IPS DF 19.7 (cell line): ENCODE measurements at places on chromosomes 12 and 14.

DNA sequence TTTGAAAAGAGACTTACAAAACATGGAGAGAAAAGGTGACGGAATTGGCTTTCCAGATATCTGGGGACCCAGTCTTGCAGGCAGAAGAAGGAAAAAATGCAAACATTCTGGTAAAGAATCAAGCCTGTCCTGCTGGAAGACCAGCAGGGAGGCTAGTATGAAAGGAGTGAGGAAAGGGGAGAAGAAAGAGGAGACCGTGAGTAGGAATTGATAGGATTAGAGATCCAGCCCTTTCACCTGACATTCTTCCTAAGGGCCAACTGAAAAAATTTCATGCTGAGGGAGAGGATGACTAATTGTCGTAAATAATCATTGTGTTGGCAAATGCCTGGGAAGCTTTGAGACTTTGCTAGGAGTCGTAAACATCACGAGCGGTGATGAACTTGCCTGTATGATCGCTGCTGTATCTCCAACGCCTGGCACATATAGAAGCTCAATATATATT is 12.1 kb downstream of the BHLHE41 start:
- no peak for DNase-seq

- DNase-seq = no peak
Measured at GRCh38 chr12:42162193-42162592, 17.5 kb upstream of the GXYLT1 start.

DNA sequence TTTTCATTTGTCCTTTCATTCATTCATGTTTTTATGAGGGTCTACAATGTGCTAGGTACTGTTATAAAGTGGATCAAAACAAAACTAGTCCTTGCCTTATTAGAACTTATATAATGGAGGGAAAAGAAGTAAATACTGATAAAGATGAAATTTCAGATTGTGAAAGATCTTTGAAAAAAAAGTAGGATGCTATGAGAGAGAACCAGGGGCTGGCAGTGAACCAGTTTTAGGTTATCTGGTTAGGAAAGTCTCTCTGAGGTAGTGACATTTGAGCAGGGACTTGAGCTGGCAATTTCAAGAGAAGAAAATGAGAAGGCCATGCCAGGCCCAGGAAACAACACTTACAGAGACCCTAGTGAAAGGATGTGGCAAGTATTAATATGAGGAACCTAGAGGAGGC is 57.3 kb upstream of the E2F7 start:
- no peak for DNase-seq

DNA sequence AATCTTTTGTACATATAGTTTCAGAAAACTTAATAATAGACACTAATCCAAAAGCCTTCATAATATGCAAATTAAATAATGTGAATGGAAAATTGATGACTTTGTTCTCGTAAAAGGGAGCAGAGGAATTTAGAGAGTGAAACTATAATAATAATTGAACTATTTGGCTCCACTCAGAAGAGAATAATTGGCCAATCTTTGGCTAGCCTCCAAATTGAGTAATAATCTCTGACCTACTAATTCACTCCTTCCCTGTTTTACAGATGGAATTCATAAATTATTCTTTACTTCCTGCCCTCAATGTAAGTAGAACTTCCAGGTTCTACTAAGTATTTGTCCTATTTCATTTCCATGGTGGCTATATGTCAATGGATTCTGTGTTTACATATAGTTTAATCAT is 15.8 kb downstream of the TRIM9 start:
- DNase-seq = no peak

GRCh38 chr12:96514328-96514727 is 25.0 kb downstream of the CFAP54 start:
- DNase-seq = no peak

GRCh38 chr14:85702997-85703396 is 173.1 kb downstream of the FLRT2 start:
- DNase-seq = no peak

DNA sequence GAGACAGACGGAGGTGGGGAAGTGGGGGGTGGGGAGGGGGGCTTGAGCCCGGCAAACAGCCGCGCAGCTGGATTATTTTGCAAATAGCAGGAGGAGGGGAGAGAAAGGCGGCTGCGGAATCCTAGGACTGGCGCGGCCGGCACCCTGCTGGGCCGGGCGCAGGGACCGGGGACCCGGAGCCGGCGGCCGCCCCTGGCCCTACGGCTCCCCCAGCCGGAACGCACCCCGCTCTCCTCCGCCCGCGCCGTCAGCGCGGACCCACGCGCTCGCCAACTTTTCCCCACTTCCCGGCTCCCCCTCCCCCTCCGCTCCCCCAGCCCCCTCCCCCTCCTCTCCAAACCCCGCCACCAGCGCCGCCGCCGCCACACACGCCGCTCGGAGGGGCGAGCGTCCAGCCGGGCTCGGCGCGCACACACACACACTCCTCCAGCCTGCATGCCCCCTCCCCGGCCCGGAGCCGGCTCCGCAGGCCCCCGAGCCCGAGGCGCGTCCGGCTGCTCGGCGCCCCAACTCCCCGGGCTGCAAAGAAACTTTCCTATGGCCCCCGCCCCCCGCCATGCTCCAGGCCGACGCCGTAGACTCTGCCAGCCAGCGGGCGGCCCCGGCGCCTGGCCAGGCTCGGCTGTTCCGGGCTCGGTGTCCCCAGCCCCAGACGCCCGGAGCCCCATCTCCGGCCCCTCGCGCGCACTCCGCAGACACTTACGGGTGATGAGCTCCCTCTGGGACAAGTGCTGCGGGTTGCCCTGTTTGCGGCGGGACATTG is 1.4 kb downstream of the BCL11B start:
- no peak for DNase-seq

DNA sequence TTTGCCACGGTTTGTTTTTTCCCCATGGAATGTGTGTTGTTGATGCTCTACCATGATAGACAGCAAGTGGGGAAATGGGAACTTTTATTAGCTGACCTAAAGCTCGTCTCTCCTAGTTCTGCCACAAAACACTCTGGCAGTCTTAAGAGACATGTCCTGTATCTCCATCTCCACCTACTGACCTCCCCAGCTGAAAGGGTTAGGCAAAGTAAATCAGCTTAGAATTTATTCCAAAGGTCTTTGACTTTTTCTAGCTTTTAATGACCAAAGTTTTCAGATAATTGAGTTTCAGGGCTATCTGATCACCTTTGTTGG is 9.4 kb upstream of the ADIPOR2 start:
- DNase-seq = no peak

DNA sequence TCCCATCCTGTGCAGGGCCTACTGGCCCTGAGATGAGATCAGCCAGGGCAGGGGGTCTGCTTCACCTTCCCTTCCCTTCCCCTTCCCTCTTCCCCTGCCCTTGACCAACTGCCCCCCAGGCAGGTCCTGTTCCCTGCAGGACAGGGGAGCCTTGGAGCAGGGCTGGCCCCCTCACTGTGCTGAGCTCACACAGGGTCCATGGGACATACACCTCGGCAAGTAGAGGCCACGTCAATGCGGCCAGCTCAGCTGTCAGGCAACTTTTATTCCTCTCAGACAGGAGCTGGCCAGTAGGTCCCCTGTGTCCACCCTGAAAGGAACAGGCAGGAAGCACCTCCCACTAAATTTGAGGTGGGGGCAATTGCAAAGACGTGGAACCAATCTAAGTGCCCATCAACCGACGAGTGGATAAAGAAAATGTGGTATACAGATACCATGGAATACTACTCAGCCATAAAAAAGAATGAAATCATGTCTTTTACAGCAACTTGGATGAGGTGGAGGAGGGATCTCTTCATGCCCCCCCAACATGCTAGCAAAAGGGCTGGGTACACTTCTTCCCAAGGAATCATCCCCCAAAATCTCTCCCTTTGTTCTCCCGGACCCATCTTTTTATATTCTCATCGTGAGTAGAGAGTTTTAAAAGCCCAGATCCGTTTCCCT is 148.7 kb downstream of the BCL11B start:
- DNase-seq = no peak

DNA sequence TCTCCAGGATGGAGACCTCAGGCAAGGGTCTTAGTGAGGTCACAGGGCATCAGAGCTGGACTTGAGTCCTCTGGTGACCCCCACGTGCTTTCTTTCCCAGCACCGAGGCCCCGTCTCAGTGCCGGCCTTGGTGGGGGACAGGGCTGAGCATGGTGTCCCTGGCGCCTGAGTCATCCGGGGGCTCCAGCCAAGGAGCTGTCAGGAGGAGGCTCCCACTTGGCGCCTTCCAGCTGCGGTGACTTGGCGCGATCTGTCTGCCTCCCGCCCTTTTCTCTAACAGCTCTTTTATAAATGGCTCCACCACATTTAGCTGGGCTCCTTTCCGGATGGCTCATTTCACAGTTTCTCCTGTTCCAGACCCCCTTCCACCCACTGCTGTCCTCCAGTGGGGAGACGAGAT is 60.4 kb downstream of the PRMT8 start:
- DNase-seq = no peak

- peak; percentile 33 for DNase-seq
Measured at GRCh38 chr12:104680070-104680469, 223.3 kb downstream of the CHST11 start.

- DNase-seq = no peak
Measured at GRCh38 chr12:125111403-125111802, 46.2 kb downstream of the AACS start.

GRCh38 chr12:49188201-49188915 is 522 bp downstream of the TUBA1A start:
- DNase-seq = no peak

GRCh38 chr12:40837891-40838429 is 145.7 kb downstream of the CNTN1 start:
- no peak for DNase-seq

DNA sequence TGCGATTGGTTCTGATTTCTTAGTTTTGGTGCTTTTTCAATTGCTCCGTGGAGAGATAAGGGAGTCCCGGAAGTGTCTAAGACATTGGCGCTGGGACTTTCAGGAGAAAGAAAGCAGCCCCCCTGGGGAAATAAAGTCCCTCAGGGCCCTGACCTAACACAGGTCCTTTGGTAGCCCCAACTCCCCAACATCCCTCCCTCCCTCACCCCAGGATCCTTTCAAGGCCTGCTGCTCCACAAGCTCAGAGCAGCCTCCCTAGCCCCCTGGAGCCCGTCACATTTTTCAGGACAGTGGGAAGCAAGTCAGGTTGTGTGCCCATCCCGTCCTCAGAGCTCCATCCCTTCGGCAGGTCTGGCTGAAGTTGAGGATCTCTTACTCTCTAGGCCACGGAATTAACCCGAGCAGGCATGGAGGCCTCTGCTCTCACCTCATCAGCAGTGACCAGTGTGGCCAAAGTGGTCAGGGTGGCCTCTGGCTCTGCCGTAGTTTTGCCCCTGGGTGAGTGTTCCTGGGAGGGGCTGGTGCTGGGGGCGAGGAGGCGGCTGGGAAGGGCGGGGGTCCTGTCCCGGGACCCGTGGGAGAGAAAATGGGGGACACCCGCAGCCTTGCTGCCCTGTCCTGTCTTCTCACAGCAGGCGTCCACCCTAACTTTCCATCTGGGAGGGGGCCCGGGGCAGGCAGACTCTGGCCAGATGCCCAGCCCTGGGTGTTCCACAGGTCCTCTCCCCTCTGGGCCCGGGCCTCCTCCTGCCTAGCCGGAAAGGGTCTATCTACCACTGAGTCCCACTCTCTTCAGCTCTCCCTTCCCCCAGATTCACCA is 950 bp downstream of the IFI27 start:
- DNase-seq = no peak

DNA sequence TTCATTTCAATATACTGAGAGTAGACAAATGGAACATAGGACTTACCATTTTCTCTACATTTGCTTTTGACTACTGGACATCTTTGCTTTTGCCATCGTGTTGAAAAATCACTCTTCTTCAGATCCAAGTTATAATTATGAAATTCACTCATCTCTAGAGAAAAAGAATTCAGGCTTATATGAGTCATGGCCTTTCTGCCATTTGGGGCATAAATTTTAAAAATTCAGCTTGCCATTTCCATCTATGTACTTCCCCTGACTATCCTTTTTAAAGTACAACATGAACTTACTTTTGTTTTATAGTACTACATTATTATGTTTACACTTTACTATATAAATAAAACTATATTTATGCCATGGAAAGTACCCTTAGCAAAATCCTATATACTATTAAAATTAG is 3.0 kb downstream of the KLRK1 start:
- no peak for DNase-seq

DNA sequence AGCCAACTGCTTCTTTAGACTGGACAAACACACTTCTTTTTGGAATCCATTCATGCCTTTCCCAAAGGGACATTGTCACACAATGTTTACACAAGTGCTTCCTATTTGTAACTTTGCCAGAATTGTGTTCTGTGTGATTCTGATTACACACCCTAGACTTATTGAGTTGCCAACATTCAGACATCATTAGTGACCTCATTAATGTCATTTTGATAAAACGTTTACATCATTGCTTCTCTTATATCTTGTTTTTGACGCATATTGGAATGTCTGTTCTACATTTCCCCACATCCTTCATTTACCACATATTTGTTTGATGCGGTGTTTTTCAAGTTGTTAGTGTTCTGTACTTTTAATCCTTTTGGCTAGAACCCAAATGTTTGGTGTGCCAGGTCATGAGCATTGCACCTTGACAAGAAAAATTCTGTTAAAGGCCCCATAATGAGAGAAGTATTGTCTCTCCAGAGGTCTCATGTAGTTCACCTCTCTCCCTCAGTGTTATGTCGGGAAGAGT is 305.5 kb downstream of the AEBP2 start:
- no peak for DNase-seq

- no peak for DNase-seq
Measured at GRCh38 chr14:89721956-89722355, 232.6 kb downstream of the EFCAB11 start.

DNA sequence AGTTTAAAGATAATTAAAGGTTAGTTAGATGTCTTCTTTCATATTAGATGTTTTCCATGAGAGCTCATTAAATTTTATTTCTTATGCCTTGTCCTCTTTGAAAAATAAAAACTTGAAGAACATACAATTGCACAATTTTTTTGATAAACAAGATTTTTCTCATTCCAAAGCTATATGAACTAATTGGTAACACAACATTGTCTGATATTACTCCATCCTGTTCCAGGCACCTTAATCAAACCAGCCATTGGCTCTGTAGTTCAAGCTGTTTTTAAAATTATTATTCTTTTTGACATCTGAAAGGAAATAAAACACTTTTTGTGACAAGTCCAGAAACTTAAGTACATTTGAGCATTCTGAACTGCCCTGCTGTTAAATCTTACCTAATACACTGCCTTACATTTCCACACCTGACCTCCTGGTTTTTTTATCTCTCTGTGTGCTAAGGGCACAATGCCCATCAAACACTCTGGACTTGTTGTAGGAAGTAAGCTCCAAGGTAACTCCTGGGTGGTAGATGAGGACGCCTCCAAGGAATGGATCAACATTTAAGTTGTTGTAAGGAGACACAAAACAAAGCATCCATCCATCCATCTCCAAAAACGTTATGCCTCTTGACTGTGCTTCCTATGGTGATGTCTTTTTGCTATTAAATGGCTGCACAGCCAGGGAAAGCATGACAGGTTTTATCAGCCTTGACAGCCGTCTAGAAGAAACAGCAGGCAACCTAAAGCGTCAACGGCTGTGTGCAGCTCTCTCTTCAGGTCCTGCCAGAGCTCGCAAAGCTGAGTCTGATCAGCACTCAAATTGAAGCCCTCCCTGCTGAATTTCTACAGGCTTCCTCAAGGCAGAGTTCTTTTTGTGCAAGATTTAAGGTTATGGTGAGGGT is 449.9 kb upstream of the FLRT2 start:
- no peak for DNase-seq
